Memory B cell (primary cell): ENCODE measurements at places on chromosomes 6 and 20.

- H3K36me3 ChIP-seq, result no peaks in the 10 kb centered on the region
- no peak overlapping the region for H3K4me3 ChIP-seq
- H3K4me1 ChIP-seq, result no peaks in the 10 kb centered on the region
- no peak overlapping the region for H3K27ac ChIP-seq
- peaks cover 7% of the 10 kb centered on the region for H3K27me3 ChIP-seq
Measured at GRCh38 chr20:38231531-38232121, 28.9 kb downstream of the KIAA1755 start.

GRCh38 chr20:20448881-20449280 lies 81.0 kb downstream of the INSM1 start:
- no peak overlapping the region for H3K27ac ChIP-seq
- H3K36me3 ChIP-seq, result peaks cover 2% of the 10 kb centered on the region
- H3K4me1 ChIP-seq, result peaks cover 16% of the 10 kb centered on the region

DNA sequence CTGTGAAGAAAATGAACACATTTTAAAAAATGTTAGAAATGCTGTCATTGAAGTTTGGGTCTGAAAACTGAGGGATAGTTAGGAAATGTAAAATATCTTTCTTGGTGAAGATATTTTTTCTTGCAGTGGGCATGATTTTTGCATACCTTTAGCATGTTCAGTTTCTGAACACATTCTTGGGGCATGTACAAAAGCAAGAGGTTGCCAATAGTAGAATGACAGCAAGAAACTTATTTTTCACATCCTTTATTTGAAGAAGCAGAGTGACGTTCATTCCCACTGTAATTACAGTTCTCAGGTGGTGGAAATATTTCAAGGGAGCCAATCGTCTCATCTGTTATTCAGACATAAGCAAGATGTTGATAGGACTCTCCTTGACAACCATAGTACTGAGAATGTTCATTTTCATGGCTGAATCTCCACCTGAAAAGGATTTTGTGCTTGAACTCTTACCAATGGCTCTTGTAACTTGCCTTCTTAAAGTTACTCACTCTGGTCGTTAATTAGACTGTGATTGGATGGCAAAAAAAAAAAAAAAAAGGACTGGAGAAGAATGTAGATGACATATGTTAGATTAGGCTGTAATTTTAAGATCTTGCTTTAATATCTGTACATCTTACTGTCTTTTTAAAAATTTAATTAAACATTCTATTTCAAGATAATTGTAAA lies 74.4 kb downstream of the DOK5 start:
- no peak overlapping the region for H3K27ac ChIP-seq
- H3K36me3 ChIP-seq, result no peaks in the 10 kb centered on the region
- no peak for DNase-seq
- H3K27me3 ChIP-seq, result no peaks in the 10 kb centered on the region
- H3K4me1 ChIP-seq, result no peaks in the 10 kb centered on the region

DNA sequence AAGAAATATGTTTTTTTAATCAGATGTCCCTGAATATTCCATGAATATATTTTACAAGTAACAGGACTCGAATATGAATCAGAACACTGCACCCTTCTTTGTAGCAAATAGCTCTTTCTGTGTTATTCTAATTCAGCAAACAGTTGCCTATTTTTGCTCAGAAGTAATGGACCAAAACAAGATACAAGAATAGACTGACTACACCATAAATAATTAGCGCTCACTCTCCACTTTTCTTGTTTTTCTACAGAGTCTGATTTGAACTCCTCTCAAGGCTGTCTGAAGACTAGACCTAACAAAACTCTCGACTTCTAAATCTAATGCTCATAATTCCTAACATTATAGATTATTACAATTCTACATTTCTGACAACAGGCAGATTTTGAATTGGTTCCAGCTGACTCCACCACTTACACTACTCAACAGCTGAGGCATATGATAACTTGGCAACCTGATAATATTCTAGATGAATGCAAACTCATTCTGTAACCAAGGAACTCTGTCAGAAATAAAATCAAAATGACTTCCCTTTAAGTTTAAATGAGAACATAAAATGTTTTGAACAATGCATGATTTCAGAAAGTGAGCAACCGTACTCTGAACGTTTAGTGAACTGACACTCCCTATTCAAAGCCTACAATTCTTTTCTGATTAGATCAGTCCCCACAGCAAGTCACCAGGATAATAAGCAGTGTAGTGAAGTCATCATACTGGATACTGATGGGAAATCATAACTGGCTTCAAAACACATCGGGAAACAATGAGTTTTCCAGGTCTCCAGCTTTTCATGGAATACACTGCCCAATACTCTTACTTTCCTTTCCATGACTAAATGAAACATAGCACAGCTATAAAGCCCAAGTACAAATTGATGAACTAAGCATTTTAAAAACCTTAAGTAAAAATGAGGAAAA lies 114.2 kb upstream of the BEND6 start:
- H3K27me3 ChIP-seq, result peaks cover 19% of the 10 kb centered on the region
- DNase-seq, result no peak
- H3K4me1 ChIP-seq, result peaks cover 7% of the 10 kb centered on the region
- H3K36me3 ChIP-seq, result no peaks in the 10 kb centered on the region

- H3K27ac ChIP-seq, result no peak overlapping the region
- H3K36me3 ChIP-seq, result no peaks in the 10 kb centered on the region
- no peaks in the 10 kb centered on the region for H3K27me3 ChIP-seq
- H3K4me3 ChIP-seq, result no peak overlapping the region
- no peaks in the 10 kb centered on the region for H3K4me1 ChIP-seq
- no peak for DNase-seq
Measured at GRCh38 chr6:168381726-168382458, 59.1 kb upstream of the SMOC2 start.

DNA sequence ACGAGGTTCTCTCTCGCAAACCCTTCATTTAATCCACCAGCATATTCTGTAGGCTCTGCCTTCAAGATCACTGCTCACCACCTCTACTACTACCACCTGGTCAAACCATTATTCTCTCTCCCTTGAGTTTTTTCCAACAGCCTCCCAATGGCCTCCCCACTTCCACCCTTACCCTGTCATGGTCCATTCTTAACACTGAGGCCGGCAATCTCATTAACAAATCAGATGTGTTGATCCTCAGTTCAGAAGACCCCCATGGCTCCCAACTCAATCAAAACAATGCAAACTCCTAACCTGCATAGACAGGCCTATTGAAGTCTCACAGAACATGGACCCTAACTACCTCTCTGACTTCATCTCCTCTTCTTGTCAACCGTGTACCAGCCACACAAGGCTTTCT lies 2.2 kb downstream of the AURKA start:
- H3K27ac ChIP-seq, result no peak overlapping the region
- DNase-seq, result no peak
- H3K27me3 ChIP-seq, result no peaks in the 10 kb centered on the region
- H3K4me1 ChIP-seq, result peaks cover 16% of the 10 kb centered on the region
- H3K4me3 ChIP-seq, result no peak overlapping the region

DNA sequence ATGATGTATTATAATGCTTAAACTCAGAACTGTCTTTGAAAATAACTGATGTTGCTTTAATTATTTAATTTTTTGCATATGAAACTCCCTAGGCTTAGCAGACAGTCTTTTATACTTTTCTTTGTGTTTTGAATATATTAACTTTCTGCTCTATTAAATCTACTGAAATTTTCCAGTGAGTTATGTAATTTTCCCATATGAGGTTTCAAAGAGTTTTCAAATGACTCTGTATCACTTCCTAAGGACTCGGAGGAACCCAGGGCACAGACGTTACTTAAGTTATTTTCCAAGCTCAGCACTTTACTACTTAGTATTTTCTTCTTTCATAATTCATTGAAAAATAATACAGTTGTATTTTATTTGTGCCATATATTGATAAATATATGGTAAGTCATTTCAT lies 122.6 kb downstream of the HS3ST5 start:
- H3K36me3 ChIP-seq, result no peaks in the 10 kb centered on the region
- no peaks in the 10 kb centered on the region for H3K4me1 ChIP-seq
- H3K27me3 ChIP-seq, result no peaks in the 10 kb centered on the region
- no peak overlapping the region for H3K4me3 ChIP-seq

DNA sequence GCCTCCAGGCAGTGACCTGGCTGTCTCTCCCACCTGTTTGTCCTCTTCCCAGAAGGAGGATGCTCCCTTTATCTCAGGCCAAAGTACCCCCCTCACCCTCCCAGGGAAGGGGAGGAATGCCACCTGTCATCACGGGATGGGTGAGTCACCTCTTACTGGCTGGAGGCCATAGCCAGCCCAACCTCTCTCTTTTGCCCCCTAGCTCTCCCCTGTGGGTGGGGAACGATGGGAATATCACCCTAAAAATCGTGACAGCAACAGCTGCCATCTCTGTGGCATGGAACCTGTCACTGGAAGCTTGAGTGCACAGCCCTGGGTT lies 137.5 kb upstream of the PTPN1 start:
- H3K27me3 ChIP-seq, result peaks cover 30% of the 10 kb centered on the region
- H3K4me3 ChIP-seq, result no peak overlapping the region
- H3K27ac ChIP-seq, result no peak overlapping the region
- no peaks in the 10 kb centered on the region for H3K36me3 ChIP-seq

DNA sequence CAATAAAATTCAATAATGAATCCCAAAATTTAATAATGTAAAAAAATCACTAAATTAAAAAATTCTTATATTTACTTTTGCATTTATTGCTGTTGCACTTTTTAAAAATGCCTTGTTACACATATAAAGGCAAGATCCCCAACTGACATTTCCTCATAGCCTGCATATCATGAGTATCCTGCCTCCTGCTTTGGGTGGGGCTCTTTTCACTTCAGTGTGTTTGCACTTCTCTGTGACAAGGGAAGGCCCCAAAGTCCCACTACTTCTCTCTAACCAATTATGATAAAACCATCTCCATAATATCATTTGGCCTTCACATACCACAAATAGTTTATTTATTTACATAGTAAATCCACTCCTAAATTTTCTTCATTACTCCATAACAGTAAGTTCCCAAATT lies 446.1 kb upstream of the MARCKS start:
- H3K36me3 ChIP-seq, result no peaks in the 10 kb centered on the region
- peaks cover 12% of the 10 kb centered on the region for H3K4me1 ChIP-seq
- no peaks in the 10 kb centered on the region for H3K27me3 ChIP-seq
- no peak overlapping the region for H3K4me3 ChIP-seq

- H3K36me3 ChIP-seq, result no peaks in the 10 kb centered on the region
- H3K27ac ChIP-seq, result no peak overlapping the region
- H3K4me3 ChIP-seq, result no peak overlapping the region
- DNase-seq, result no peak
- peaks cover 2% of the 10 kb centered on the region for H3K4me1 ChIP-seq
- peaks cover 2% of the 10 kb centered on the region for H3K27me3 ChIP-seq
Measured at GRCh38 chr6:132907231-132907630, 92.9 kb downstream of the RPS12 start.

DNA sequence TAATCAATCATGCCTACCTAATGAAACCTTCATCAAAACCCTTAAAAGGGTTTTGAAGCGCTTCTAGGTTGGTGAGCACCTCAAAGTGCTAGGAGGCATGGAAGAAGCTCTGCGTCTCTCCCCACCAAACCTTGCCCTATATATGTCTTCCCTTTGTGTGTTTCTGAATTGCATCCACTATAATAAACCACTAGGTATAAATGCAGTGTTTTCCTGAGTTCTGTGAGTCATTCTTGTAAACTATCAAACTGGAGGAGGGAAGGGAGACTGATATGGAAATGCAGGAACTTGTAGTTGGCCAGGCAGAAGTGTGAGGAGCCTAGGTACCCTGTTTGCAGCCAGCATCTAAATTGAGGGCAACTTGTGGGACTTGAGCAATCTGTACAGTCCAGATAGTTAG lies 698.8 kb downstream of the DOK5 start:
- H3K4me3 ChIP-seq, result no peak overlapping the region
- no peak overlapping the region for H3K27ac ChIP-seq
- DNase-seq, result no peak
- H3K4me1 ChIP-seq, result no peaks in the 10 kb centered on the region
- H3K36me3 ChIP-seq, result no peaks in the 10 kb centered on the region

DNA sequence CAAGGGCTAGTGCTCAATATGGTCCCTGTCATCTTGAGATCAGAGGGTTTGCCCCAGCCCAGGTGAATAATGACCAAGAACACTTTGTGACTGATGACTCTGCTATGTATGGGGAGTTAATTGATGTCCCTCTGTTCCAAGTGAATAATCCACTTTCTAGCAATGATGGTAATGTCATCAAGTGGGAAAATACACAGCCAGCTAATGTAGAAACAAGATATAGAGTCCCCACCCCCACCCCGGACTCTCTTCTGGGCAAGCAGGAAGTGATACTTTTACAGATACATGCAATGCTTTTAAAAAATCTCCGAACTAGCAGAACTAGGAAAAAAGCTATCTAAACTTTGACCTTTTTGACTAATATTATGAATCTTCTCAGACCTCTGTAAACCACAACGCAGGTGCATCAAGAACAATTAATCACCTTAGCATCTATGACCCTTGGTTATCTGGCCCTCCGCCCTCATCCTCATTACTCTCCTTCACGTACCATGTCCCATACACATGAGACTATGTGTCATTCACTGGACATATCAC lies 30.5 kb downstream of the CNR1 start:
- H3K27ac ChIP-seq, result peak overlapping the region; percentile 8
- peaks cover 15% of the 10 kb centered on the region for H3K4me1 ChIP-seq
- DNase-seq, result no peak
- no peaks in the 10 kb centered on the region for H3K27me3 ChIP-seq
- no peaks in the 10 kb centered on the region for H3K36me3 ChIP-seq

- H3K27ac ChIP-seq, result no peak overlapping the region
- no peak overlapping the region for H3K4me3 ChIP-seq
- H3K36me3 ChIP-seq, result no peaks in the 10 kb centered on the region
- H3K27me3 ChIP-seq, result peaks cover 5% of the 10 kb centered on the region
- H3K4me1 ChIP-seq, result no peaks in the 10 kb centered on the region
Measured at GRCh38 chr6:99195986-99196655, 153.4 kb downstream of the FAXC start.

DNA sequence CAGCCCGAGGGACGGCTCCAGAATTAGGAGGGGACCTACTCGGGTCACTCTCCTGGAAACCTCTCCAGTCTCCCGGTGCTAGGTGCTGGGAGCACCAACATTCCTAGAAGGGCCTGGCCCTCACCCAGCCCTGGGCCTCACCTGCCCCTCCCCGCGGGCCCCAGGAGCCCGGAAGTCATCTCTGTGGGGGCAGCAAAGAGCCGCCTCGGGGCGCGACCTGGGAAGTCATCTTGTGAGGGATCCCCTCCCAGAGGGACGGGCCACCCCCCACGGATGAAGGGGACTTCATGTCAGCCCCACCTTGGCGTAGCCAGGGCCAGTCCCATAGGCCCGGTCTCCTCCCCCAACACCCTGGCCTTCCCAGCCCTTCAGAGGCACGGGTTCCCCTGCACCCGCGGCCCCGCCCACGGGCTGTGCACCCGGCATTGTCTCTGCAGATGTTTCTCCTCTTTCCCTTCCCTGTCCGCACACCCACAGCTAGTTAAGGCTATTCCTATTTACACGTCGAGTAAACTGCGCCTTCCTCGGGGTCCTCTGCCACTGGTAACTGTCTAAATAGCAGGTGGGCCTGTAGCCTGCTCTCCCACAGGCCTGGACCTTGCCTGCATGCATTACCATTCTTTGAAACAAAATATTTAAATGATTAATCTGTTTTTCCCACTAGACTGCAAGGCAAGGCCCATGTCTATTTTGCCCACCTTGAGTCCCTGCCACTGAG lies 896 bp upstream of the RNASET2 start:
- H3K4me1 ChIP-seq, result peaks cover 55% of the 10 kb centered on the region
- H3K27me3 ChIP-seq, result no peaks in the 10 kb centered on the region
- H3K4me3 ChIP-seq, result peak overlapping the region; percentile 95
- peak overlapping the region; percentile 95 for H3K27ac ChIP-seq

GRCh38 chr6:88377976-88378568 lies 211.9 kb upstream of the CNR1 start:
- no peak overlapping the region for H3K27ac ChIP-seq
- no peaks in the 10 kb centered on the region for H3K36me3 ChIP-seq
- H3K27me3 ChIP-seq, result peaks cover 4% of the 10 kb centered on the region
